ENCODE measurements at places on chromosomes 7 and 10.

DNA sequence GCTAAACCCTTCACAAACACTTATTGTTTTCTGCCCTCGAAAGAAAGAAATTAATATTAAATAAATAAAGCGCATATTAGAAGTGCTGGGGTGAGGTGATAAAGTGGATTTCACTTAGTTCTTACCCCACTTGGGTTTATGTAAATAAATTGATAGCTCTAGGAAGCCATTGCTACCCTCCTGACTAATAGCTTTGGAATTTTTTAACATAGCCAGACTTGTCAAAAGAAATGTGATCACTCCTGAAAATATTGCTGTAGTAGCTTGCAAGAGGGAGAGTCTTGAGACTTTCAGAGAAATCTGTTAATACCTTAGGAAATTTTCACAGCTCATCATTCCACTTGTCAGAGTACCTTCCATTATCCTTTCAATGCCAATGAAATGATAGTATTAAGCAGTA, 7.6 kb downstream of the ARL5B start:
- no peak for DNase-seq

GRCh38 chr10:89478085-89478738, 57.2 kb downstream of the SLC16A12 start:
- DNase-seq = no peak

- no peak for DNase-seq
These were observed 148.7 kb upstream of the GPR26 start for GRCh38 chr10:123517426-123517825.

GRCh38 chr10:1559761-1560160, 177.6 kb downstream of the ADARB2 start:
- no peak for DNase-seq

- no peak for DNase-seq
These were observed 26.9 kb downstream of the PIK3AP1 start for GRCh38 chr10:96693431-96693830.

- DNase-seq = no peak
These were observed 109.6 kb downstream of the SFMBT2 start for GRCh38 chr10:7301006-7301778.

DNA sequence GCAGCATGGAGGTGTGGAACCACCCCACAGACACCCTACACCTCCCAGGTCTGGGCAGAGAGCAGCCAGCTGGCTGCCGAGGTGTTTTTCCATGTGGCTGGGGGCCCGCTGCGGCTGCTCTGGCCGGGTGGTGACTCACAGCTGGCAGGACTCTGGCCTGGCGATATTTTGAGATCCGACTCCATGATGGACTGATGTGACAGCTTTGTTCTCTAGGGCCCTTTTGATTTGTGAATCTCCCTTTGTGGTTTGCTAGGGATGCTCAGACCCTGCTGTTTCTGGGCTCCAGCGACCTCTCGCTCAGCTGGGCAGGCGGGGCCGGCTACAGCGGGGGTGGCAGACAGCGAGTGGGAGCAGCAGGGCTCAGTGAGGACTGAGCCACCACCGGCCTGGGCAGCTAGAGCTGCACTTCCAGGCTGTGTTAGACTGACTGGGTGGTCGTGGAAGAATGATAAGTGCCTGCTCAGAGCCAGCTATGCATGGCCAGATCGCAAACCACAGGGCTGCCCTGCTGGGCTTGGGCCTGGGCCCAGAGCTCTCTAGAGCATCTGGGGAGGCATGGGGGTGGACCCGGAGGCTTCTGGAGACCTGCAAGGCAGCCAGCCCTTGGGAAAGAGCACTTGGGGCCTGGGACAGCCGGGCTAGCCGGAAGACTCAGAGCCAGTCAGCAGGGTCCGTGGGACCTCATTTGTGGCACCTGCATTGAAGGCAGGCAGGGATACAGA, 46.2 kb upstream of the GDF10 start:
- DNase-seq = no peak

DNA sequence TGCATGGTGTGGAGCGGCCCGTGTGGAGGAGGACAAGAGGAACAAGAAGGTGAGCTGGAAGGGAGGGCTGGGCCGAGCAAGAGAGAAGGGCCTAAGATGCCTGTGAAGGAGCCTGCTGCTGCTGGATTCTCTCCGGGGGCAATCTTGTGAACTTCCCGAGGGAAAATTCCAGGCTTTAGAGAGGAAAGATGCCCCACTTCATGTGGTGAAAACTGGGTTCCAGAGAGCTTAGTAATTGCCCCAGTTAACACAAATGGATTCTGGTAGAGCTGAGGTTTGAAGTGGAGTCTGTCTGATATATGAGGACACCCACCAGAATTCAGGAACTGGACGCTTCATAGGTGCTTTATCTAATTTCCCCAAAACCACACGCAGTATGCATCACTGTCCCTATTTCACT, 114.1 kb upstream of the ZMIZ1 start:
- no peak for DNase-seq

DNA sequence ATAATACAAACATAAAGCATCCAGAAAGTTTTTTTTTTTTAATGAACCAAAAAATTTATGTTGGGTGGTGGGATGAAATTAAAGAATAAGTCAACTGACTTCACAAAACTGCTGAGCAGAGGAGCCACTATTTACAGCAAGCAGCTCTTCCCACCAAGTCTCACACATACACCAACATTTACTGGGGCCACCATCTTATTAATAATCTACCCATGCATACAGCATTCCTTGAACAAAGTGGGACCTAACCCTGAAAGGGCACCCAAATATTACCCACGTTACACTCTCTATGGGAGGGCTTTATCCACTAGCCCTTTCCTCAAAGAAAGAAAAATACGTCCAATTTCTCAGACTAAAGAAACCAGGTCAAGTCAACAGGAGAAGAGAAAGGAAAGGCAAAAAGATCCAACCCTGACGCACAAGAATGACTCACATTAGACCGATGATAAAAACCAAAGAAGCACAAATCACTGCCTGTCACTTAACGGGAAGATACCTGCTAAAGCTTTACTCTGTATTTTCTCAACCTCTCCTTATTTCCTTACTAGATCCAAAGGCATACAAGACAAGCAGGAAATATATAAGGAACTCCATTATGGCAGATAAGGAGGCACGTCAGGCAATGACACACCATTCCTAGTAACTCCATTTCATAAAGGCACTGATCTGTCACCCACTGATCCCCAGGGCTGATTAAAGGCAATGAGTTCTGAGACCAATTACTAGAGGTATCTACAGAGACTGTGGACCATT, 141.8 kb upstream of the ASAH2 start:
- DNase-seq = no peak

GRCh38 chr7:84971360-84971759, 215.5 kb downstream of the SEMA3D start:
- no peak for DNase-seq

- DNase-seq = no peak
These were observed 931.2 kb downstream of the GATA3 start for GRCh38 chr10:8985651-8986050.

- no peak for DNase-seq
These were observed 92.0 kb downstream of the GNAI1 start for GRCh38 chr7:80226629-80227028.

GRCh38 chr10:89371079-89371478, 6.8 kb upstream of the IFIT1B start:
- DNase-seq = no peak

GRCh38 chr10:77859200-77859864, 67.2 kb downstream of the DLG5 start:
- no peak for DNase-seq

DNA sequence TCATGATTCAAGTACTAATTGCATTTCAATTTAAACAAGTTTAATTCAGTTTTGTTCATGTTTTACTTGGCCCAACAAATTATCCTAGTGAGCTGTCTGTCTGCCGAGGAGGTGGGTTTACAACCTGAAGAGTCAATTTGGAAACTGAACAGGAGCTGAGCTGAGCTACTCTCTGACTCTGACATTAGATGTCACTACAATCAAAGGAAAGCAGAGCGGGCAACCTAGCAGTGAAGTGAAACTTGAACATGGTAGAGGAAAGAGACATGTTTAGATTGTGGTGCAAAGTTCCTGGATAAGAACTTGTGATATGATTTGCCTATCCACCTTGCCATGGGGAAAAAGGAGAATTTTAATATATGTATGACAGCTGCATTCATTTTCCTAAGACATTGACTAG, 9.6 kb upstream of the AGR3 start:
- peak; percentile 18 for DNase-seq

- no peak for DNase-seq
These were observed 182.8 kb upstream of the CDC14C start for GRCh38 chr7:48741545-48741944.

DNA sequence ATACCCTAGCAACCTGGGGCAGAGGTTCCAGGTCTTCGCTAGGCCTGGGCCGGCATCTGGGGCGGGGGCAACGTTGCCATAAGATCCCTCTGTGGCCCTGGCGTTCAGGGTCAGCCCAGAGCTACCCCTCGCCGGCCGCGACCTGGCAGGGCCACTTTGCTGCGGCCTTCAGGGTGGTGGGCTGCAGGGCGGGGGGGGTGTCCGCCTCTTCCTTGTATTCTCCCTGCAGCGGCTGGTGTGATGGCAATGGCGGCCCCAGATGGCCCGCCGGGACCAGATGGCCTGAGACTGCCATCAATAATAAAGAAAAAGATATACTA, 539.2 kb upstream of the POT1 start:
- no peak for DNase-seq

DNA sequence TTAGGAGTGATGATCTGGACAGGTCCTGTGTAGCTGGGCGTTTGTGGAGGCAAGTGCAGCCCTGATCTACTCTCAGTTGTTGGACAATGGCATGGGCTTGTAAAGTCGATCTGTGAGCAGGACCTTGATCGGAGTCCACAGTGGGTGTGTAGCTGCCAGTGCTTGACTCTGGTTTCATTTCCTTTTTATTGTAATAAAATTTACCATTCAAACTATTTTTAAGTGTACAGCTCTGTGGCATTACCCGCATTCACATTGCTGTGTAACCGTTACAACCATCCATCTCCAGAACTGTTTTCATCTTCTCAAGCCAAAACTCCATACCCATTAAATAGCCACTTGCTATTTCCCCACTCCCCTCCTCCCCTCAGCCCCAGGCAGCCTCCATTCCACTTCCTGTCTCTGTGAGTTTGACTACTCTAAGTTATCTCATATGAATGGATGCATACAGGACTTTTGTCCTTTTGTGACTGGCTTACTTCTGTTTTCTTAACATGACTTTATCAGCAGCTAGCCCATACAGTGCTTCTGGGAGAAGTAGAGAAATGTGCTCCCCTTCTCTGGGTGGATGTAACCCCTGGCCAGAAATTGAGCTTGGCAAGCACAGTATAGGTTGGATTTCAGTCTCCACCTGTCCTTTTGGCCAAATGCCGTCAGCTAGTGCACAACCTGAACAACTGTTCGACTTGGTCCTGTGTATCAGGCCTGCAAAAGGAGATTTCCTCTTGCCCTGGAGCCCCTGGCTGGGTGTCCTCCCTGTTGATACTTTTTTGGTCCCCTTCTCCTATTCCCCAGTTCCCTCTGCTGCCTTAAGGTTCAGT, 180.0 kb downstream of the LRMDA start:
- DNase-seq = no peak

GRCh38 chr10:77586719-77587415, 50.7 kb downstream of the KCNMA1 start:
- DNase-seq = no peak

- no peak for DNase-seq
These were observed 362.7 kb downstream of the REEP3 start for GRCh38 chr10:63883861-63884260.

GRCh38 chr7:100356416-100357068, 1.4 kb upstream of the PILRB start:
- DNase-seq = no peak

DNA sequence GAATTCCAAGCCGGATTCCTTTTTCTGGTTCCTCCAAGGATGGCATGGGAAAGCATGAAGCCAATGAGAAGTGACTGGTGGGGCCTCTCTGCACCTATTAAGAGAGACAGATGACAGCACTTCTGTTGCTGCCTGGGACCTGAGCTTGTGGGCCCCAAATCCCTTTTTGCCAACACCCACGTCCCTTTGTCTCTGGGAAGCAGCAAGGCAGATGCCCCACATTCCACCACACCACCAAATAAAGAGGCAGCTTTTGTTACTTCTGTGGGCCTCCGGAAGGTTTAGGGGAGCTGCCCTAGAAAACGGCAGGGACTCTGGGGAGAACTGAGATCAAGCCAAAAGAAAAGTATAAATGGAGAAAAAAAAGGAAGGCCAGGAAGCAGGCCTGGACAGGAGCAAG, 3.4 kb downstream of the CCDC136 start:
- DNase-seq = no peak

- DNase-seq = peak; percentile 77
These were observed 1.0 kb upstream of the LRRN3 start for GRCh38 chr7:111089822-111090426.

DNA sequence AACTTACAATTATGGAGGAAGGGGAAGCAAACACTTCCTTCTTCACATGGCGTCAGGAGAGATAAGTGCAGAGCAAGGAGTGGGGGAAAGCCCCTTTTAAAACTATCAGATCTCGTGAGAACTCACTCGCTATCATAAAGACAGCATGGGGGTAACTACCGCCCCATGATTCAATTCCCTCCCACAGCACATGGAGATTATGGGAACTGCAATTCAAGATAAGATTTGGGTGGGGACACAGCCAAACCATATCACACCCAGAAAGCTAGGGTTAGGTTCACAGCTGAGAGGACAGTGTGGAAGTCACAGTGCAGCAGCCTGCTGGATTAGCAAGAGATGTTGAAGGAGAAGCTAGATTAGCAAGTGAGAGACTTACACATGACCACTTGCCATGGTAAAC, 81.6 kb downstream of the CRTAC1 start:
- DNase-seq = no peak

GRCh38 chr10:81575036-81575435, 300.0 kb upstream of the NRG3 start:
- DNase-seq = no peak

- no peak for DNase-seq
These were observed 28.9 kb downstream of the ADAP1 start for GRCh38 chr7:925601-926000.

GRCh38 chr7:76428868-76429805, 4.4 kb downstream of the ZP3 start:
- DNase-seq = no peak

DNA sequence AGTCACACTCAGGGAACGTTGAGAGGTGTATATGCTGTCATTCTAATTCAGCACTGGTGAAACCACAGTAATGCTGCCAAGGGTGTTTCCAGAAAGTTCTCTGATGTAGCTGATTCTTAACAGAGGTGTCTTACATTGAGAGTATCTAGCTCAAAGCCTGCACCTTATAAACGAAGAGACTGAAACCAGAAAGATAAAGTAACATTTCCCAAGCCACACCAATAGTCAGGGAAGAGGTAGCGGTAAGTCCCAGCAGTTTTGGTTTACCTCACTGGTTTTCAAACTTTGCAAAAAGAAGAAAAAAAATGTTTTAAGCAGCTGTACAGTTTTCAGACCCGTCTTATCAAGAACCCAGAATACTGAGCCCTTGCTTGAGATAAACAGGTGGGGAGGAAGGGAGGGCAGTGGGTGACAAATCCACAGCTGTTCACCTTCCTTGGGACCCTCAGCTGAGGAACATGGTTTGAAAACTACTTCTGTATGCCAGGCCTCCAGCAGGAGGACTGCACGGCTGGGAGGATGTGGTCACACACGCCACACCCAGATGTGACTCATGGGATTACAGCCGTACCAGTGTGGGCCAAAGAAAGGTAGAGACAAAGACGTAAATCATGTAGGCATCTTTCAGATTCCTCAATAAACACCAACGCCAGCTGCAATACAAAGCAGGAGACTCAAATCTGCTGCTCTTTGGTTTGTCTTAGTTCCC, 63.9 kb upstream of the GSDME start:
- DNase-seq = no peak

- DNase-seq = no peak
These were observed 26.1 kb upstream of the GRID1 start for GRCh38 chr10:86392723-86393094.

Data from NCI-H1694 (cell line).